A549 treated with ZK216348 at 1 μM for 4 hours (cell line): ENCODE measurements at places on chromosomes 7 and 10. TPM values are rescaled to one million over a fixed set of nuclear protein-coding genes. Genes with fewer than 3 reads are reported as not detected.

Gene FAM25C
- total RNA-seq, result 1.5 to 4.0 TPM (median 2.4 TPM) in 3 of 5 replicates, not detected in the others

Gene ANKRD61
- 0.22 to 0.92 TPM (median 0.70 TPM) in 5 replicates for total RNA-seq

Gene FKBP6
- total RNA-seq, result not detected in 5 replicates

Gene IGFBP3
- 118 to 250 TPM (median 181 TPM) in 5 replicates for total RNA-seq

Gene TMEM176B
- not detected in 5 replicates for total RNA-seq

Gene ETV1
- total RNA-seq, result 2.2 to 3.2 TPM (median 2.4 TPM) in 5 replicates

Gene DIP2C
- 7.6 to 14.6 TPM (median 10.2 TPM) in 5 replicates for total RNA-seq
